WERI-Rb-1 (cell line): ENCODE measurements at places on chromosomes 5 and 9.

- DNase-seq, result no peak
Observed at GRCh38 chr9:132008184-132008803, 71.4 kb downstream of the MED27 start.

DNA sequence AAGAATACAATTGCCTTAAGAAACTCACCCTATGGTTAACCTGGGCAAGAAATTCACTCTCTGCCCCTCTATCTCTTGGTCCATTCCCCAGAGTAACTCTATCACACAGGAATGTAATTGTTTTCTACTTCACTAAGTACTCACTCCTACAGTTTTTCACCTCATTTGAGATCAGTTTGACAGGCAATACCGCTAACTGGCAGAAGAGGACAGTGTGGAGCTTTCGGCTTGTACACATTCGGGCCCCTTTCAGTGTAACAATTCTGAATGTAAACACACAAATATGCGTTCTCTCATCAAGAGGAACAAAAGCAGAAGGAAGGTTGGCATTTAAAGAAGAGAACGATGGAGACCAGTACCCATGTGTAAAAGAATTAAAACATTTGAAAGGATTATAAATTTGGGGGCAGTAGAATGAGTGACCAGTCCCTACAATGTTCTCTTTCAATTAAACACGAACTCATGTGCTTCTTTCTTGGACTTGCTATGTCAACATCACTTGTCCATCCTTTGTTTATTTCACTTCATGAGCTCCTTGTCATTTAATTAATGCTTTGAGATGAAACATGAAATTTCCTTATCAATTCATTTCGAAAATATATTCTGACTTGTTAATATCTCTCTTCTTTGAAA lies 188.5 kb upstream of the GRAMD2B start:
- peak; percentile 50 for DNase-seq

DNA sequence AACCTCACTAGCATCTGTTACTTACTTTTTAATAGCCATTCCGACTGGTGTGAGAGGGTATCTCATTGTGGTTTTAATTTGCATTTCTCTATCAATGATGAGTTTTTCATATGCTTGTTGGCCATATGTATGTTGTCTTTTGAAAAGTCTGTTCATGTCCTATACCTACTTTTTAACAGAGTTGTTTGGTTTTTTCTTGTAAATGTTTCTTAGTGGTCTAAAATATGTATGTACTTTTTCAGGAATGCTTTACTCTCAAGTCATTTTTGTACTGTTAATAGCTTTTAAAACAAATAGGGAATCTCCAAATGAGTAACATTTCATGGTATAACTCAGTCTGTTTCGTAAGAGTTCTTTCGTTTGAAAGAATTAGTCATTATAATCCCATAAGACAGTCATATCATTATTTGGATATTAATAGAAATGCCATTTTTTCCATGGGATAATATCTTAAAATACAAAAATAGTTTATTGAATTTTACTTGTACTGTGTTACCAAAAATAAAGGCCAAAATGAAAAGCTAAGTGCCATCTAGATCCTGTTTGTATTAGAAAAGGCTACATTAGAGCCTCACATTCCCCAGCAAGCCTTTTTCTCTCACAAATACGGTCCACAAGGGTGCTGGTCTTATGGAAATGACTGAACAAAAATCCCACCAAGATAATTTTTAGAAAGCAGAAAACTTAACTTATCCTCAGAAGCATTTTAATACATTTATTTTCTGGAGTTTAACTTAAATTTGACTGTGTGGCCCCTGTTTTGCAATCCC lies 247.7 kb downstream of the PJA2 start:
- DNase-seq, result no peak

DNA sequence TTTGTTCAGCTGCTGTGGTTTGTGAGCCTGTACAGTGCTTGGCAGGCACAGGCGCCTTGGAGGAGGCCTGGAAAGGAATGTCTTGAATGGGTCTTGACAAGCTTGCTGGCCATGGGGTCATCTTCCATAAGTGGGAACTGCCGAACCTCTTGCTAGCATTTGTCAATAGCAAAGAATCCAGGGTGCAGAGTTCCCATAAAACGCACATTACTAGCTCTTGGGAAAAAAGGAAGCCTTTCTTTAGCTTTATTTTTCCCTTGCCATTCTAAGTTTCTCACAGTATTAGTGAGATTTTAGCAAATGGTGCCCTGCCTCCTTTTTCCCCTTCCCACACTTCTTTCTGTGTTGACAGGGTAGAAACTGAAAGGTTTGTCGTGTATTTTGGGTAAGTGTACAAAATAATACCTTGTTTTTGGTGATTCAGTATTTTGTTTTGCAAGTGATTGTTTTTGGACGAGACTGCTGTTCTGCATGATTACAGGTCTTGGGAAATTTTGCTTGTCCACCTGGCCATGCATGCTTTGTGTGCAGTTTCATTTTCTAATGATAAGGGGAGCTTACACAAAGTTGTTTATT lies 82.0 kb downstream of the ADGRV1 start:
- DNase-seq, result no peak

DNA sequence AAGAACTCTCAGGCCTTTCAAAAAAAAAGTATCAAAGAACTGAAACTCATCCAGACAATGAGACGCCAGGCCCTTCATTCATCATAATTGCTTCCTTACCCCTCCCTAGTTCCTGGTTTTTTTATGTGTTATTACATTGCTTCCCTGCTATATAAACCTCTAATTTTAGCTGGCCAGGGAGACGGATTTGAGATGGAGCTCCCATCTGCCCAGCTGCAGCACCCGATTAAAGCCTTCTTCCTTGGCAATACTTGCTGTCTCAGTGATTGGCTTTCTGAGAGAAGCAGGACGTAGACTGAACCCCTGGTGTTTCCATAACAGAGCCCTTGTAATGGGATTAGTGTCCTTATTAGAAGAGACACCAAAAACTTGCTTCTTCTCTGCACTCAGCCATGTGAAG lies 62.4 kb downstream of the BARX1 start:
- DNase-seq, result no peak

GRCh38 chr5:168843277-168844015 lies 264.3 kb upstream of the PANK3 start:
- DNase-seq, result no peak

- DNase-seq, result peak; percentile 58
Observed at GRCh38 chr5:110916381-110917049, 155.0 kb upstream of the TSLP start.

GRCh38 chr5:159833088-159833487 lies 83.2 kb upstream of the ADRA1B start:
- no peak for DNase-seq

- DNase-seq, result no peak
Observed at GRCh38 chr5:39941416-39941815, 516.6 kb upstream of the DAB2 start.

DNA sequence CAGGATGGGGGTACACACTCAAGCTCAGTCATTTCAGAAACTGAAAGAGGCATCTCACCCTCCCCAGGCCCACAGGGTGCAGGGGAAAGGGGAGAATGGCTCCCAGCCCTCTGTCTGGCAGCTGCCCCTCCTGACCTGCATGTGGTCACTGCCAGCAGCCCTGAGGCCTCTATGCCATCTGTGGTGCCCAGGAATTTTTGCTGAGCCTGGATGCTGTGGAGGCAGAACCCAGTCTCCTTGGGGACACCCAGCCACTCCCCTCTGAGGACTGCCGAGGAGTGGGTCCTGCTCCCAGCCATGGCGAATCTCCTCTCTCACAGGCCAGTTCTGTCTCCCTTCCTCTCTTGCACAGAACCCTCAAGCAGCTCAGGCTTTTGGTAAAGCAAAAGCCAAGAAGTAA lies 104.0 kb upstream of the ALDH1B1 start:
- no peak for DNase-seq

DNA sequence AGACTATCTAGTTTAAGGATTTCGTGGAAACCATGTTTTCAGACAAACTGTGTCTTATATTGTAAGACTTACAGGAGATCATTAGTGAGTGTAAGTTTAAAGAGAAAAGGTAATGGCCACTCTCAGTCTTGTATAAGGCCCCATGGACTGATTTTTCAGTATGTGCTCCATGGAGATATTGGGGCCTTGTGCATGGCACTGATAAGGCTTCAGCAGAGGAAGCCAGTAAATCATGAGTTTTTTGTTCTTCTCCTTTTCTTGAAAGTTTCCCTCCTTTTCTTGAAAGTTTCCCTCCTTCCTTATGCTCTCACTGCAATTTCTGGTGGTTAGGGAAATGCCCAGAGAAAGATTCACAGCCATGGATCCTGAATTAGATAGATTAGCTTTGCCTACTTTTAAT lies 471.3 kb downstream of the LRRC70 start:
- no peak for DNase-seq

GRCh38 chr9:17752021-17752420 lies 173.2 kb downstream of the SH3GL2 start:
- peak; percentile 25 for DNase-seq

- DNase-seq, result no peak
Observed at GRCh38 chr9:135079018-135079417, 8.4 kb upstream of the OLFM1 start.

- no peak for DNase-seq
Observed at GRCh38 chr5:53501054-53501453, 20.6 kb downstream of the FST start.

DNA sequence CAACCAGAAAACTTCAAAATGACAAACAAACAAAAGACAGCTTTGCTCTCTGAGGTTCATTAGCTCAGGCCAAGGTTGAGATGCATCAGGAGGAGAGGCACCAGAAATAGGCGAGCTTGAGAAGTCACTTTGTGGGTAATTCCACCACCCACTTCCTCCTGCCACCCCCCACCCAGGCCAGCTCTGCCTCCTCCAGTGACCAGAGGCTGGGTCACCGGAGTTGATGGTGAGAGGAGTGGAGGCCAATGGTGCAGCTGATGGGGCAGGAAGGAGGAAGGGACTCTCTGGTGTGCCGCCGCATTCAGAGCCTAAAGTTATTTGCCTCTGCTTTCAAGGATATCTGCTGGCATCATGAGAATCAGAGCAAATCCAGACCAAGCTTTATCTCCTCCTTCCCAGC lies 73.8 kb upstream of the ASTN2 start:
- no peak for DNase-seq

DNA sequence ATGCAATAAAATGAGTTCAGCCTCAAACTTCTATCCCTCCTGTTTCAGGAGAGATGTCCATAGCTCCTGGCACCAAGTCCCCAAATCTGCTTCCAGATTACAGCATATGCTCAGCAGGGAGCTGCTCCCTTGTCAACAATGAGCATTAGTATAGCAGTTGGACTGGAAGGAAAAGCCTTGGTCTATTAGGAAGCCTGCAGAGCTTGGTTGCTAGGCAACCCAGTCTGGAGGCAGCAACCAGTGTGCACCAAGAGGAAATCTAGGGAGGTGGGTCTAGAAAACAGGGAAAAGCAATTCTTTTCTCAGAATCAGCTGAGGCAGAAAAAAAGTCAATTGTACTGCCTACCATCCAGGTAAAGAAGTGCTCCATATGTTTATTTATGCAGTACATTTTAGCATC lies 229.5 kb upstream of the NMUR2 start:
- peak; percentile 45 for DNase-seq

GRCh38 chr9:35322075-35322885 lies 160.5 kb downstream of the UNC13B start:
- DNase-seq, result no peak

DNA sequence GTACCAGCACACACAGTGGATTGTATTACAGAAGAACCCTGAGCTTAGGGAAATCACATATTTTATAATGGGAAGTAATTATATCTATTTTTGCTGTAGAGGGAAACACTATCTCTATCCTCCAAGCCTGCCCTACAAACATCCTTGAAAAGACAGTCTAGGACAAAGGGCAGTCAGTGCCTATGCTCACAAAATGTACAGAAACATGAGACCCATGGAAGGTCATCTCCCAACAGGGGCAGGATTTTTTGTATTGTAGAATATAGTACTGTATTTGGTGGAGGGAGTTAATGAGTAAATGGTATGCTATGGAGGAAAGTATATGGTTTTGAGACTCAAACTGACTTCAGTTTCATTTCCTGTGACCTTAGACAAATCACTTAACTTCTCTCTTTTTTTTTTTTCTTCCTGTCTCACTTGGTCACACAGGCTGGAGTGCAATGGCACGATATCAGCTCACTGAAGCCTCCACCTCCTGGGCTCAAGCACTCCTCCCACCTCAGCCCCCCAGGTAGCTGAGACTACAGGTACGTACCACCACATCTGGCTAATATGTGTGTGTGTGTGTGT lies 5.8 kb upstream of the RAB14 start:
- no peak for DNase-seq

DNA sequence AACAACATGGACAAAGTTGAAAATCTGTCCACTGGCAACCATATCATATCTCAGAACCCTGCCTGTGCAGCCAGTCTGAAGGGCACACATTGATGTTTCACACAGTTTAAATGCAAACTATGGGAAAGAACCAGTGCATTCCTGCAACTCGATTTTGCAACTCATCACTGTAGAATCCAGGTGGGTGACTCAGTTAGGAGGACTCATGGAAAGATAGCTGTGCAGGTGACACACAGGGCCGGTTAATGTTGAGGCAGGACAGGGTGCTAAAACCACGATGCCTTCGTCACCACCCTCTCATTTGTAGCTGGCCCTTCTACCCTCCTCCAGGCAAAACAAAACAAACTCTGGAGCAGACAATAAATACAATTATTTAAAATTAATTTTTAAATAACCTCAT lies 62.8 kb downstream of the TLE1 start:
- no peak for DNase-seq

DNA sequence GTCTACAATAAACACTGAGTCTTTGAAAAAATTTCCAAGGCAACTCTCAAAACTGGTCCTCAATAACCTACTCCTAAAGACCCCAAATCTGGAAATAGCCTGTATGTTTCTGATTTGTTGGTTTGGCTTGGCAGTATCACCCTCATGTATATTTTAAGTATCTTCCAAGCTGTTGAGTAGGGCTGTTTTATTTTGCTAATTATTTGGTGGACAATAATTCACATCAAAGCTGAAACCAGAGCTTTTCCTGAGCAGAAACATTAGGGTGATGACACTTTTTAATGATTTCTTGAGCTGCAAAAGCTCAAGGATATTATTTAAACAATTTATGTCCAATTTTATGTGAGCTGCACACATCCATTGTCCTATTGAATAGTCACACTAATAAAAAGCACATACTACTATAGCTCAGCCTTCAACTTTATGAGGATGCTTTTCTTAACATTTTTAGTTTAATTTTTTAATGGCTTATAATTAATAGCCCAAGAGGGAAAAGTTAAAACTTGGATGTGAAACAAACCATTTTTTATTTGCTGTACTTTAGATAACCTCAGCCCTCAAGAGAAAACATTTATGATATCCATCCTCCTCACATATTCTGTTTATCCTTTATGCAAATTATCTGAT lies 393.1 kb downstream of the TAF11L14 start:
- DNase-seq, result no peak

- DNase-seq, result peak; percentile 35
Observed at GRCh38 chr9:27977931-27978330, 404.6 kb upstream of the C9orf72 start.

GRCh38 chr5:128674837-128675446 lies 136.9 kb upstream of the FBN2 start:
- peak; percentile 63 for DNase-seq

- DNase-seq, result peak; percentile 11
Observed at GRCh38 chr5:61167382-61167781, 5.1 kb upstream of the SMIM15 start.

DNA sequence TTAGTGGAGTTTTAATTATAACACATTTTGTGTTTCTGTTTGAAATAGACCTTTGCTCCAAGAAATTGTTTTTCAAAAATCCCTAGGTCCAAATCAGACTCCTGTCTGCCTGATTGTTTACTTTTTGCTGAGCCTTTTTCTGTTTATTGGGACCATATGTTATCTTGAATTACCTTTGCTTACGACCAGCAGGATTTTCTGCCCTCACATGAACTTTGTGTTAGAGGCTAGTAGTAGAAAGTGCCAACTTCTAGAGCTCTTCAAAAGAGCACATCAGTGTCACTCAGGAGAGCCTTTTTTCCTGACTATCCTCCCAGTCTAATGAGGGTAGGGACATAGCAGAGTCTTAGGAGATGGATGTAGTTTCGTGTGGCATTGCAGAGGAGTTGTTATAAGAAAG lies 10.2 kb downstream of the RECK start:
- no peak for DNase-seq
